ENCODE measurements at places on chromosomes 12 and 14.
A peak's percentile ranks its signal among the peaks of the same experiment; 100 is the strongest.

GRCh38 chr12:39620659-39621658, 1.4 kb upstream of the ABCD2 start:
- DNase-seq: no peak

DNA sequence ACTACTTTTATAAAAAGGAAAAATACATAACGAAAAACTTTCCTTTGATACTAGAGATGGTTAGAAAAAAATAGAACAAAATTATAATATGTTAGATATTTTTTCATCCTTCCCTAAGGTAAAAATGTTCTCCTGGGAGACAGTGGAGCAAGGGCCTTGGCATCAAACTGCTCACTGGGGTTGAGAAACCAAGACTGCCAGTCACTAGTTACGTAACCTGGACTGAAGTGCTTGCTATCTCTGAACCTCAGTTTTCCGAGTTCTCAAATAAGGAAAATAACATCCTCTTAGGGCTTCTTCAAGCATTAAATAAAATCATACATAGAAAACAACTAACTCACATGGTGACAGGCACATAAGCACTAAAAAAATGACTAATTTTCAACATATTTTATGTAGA, 48.2 kb upstream of the FRMD6 start:
- DNase-seq: no peak

GRCh38 chr12:113369391-113369985, 11.1 kb downstream of the PLBD2 start:
- DNase-seq: no peak

- DNase-seq: no peak
Observed at GRCh38 chr12:130879212-130879686, 7.4 kb downstream of the RAN start.

GRCh38 chr12:66724026-66724425, 45.1 kb upstream of the GRIP1 start:
- DNase-seq: no peak

DNA sequence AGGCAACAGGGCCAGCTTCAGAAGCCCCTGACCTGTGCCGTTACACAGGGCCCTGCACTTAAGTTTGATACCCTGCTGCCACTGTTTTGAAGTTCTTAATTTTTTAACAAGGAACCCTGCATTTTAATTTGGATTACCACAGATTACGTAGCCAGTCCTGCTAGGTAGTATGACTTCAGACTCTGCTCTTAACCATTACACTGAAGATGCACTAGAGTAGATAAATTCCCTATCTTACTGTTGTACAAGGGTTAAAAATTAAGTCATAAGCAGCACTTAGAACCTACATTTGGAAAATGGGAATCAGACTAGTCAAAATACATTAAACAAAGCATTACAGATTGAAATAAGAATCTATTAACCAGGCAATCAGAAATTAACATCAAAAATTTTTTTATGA, 2.3 kb downstream of the GNPNAT1 start:
- no peak for DNase-seq

DNA sequence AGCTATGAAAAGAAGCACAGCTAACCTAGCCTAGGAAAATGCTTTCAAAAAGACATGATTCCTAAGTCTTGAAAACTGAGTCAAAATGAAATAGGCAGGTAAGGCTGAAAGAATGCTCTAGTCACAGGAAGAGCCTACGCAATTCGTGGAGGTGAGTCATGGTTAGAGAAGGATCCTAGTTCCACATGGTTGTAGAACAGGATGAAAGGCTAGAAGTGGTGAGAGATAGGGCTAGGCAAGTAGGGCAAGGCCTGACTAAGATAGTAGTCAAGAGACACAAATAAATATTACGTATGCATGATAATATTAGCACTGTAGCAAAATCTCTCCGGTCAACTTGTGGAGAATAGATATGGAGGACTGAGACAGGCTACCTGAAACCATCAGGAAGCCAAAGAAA, 47.2 kb downstream of the PLCZ1 start:
- DNase-seq: no peak

DNA sequence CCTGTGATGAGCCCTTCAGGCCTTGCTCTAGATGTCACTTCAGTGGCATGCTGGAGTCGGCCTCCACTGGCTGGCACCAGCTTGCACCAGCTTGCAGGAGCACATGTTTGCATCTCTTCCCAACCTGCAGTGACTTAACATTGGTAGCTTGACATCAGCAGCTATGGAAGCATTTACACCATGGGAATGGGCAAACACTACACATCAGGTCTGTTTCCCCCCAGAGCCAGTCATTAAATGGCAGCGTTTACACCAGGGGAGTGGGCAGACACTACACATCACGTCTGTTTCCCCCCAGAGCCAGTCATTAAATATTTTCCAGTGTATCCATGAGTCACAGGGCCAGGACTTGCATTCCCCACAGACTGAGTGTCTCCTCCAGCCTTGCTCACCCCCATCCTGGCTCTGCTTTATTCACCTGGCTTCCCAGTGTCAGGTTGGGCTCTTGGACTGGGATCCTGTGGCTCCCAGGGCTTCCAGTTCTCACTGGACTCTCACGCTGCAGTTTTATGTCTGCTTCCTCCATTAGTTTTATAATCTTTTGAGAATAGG, 51.6 kb upstream of the VRK1 start:
- DNase-seq: no peak

DNA sequence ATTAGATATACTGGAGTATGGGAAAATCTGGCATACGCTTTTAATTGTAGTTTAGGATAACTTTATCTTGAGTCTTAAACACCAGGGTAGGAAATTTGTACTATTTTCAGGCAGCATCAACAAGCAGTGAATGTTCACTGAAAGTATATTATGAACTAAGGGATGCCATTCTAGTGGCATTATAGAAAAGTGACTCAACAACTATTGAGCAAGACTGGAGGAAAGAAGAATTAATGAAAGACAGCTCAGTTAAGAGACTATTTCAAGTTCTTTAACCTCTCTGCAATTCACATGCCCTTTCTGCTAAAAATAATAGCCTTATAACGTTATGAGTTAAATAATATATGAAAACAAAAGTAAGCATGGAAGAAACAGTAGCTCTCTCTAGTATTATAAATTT, 343.1 kb downstream of the FSCB start:
- DNase-seq: no peak

DNA sequence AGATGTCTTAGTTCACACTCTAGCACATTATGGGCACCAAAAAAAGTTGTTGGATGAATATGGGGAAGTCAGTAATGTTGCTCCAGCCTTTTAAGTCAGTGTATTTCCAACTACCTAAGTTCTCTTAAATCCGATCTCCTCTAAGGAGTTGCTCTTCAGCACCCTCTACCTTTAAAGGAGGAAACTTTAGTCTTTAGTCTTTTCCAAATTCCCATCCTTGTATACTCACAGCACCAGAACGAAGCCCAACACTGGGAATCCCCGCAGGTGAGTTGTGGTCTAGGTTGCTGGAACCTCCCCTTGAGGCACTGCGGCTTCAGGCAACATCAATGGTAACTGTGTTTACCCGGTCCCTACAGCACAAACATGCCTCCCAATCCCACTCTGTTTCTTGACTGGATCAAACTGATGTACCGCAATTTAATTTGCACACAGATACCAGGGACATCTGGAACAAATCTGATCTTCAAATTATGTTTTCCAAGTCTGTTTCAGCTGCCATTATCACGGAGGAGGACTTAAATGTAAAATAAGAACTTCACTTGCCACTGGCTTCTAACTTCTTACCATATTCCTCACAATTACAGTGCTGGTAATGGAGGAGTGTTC, 179.0 kb downstream of the FOXN3 start:
- DNase-seq: no peak

DNA sequence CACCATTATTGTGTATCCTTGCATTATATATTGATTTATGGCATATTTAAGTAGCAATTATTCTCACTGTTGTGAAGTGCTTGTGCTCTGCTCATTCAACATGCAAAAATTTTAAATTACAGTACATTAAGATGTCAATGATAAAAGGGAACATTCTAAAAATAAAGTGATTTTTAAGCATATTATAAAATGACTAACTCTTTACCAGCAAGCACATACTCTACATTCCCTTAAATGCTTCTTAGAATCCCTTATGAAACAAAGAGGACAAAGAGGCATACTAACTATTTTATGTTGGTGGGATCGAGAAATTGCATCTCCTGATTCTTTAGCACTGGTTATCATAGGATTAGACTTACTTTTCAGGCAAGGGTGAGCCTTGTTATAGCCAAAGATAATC, 46.6 kb upstream of the ZDHHC17 start:
- no peak for DNase-seq

DNA sequence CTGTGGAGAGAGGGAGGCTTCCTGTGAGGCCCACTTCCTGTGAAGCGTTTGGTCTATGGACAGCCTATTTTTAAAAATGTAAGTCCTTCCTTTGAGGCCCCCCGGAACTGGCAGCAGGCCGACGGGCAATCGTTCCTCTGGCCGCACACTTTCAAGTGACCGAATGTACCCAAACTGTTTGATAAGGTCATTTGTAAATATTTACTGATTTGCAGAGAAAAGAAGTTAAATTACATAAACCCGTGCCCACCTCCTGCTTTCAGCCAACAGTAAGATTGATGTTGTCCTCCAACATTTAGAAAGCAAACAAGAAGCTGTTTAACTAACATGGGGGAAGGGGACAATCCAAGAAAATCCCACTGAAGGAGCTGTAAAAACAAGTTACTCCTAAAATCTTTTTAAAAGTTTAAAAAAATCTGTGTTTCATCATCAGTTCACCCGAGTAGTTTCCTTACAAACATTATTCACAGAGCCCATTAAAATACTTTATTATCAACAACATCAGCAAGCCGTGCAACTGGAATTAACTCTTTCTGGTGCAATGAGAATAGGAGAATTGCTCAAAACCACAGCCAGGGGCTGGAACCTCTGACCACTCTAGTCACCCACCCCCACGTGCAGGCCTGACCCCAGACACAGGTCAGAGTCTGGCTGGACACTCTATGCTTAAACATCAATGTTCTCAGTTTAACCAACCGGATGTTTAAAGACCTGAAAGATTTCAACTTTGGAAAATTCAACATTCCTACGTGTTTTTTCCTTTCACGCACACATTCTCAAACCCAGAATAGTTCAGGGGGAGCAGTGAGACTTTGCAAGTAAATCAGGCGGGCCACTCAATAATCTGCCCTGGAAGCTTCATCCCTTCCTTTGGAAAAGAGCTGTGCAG, 65.3 kb downstream of the FOXN3 start:
- no peak for DNase-seq

DNA sequence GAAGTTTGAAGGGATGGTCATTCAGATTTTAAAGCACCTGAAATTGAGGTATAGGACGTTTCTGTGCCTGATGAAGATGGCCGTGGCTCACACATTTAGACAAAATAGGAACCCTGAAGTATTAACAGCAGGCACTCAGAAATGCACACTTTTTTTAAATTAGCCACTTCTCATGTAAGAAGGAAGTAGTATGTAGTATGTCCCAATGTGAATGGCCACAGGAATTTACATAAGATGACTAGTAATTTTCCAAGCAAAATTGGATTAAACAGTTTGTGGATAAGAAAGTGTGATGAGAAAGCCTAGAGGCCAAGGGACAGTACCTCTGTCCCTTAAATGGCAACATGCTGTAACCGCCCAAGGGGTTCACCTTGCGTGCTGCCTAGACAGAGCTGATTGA, 1.8 kb upstream of the MIS18BP1 start:
- no peak for DNase-seq

GRCh38 chr14:94045563-94046345, 19.6 kb downstream of the OTUB2 start:
- no peak for DNase-seq

- DNase-seq: no peak
Observed at GRCh38 chr14:73861073-73861472, 9.4 kb downstream of the PTGR2 start.

DNA sequence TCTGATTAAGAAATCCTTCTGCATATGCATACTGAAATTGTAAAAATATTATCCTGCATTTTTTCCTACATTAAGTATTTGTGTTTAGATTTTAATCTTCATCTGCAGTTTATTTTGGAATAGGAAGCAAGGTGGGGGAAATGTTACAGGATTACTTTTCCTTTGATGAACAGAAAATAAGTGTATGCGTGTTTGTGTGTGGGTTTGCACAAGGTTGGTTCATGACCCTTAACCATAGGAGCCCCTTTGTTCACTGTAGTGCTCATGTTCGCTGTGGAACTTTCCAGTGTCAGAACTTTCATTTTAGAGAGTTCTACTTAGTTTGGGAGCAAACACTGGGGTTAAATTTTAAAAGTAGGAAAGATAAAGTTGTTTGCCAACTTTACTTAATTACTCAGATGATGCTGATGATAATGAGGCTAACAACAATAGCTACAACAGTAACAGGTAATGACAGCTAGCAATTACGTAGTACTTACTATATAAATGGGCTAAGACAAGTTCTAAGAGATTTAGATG, 6.4 kb upstream of the A2M start:
- no peak for DNase-seq

- no peak for DNase-seq
Observed at GRCh38 chr12:75704208-75704607, 192.8 kb upstream of the KRR1 start.

- DNase-seq: no peak
Observed at GRCh38 chr14:22764382-22764781, 2.1 kb upstream of the OXA1L start.

DNA sequence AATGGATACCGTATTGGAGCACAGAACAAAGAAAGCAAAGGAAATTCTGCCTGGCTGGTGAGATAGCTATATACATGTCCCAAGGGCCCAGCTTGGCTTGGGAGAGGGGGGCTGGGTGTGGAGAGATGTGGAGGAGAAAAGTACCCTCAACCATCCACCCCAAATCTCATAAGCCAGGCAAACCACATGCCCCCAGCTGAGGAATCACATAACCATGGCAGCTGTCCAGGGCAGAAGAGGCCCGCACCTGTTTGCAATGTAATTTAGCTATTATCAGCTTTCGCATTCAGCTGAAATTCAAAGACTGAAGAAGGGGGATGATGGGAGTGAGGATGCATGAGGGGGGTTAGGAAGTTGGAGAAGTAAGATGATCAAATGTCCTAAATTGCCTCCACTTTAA, 196.1 kb downstream of the TBX5 start:
- DNase-seq: no peak

DNA sequence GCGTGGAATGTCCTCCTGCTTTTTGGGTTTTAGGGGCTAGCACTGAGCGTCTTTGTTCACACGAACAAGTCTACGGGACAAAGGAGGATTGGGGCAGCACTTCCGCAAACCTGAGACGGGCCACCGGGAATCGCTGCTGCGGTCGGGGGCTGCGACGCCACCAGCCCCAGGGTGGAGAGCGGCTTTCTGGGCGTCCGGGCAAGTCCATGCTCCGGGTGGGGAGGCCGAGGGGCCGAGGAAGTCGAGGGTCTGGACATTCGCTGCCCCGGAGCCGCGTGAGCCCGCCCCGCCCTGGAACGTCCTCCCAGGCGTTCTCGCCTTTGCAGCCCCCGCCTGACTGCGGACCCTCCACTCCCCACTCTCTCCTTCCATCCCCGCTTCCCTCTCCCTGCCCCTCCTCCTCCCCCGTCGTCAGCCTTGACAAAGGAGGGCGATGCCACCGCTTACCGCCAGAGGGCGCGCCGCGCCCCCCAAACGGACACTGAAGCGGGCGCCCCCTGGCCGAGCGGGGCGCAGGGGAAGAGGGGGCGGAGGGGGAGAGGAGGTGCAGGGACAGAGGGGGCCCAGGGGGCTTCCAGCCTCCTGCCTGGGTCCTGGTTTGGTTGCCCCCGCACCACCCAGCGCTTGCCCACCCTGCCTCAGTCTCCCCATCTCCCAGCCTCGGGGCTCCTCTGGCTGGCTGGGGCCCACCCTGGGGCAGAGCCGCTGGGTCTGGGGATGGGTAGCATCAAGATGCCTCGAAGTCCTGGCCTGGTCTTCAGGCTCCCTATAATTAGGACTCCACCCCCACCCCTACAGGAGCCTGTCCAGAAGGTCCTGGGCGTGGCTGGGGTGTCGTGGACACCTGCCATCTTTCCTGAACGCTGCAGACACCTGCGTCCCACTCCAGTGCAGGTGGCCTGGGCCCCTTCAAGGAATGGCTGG, 39.1 kb upstream of the INF2 start:
- peak; percentile 42 for DNase-seq

GRCh38 chr12:6424008-6424347, 20.8 kb upstream of the CD27 start:
- no peak for DNase-seq

All from stimulated activated CD8-positive, alpha-beta memory T cell treated with anti-CD3 and anti-CD28 coated beads, Interleukin-15, amount 100 ng/mL, for 24 hours (primary cell).